ENCODE measurements at places on chromosomes 11 and 22.

DNA sequence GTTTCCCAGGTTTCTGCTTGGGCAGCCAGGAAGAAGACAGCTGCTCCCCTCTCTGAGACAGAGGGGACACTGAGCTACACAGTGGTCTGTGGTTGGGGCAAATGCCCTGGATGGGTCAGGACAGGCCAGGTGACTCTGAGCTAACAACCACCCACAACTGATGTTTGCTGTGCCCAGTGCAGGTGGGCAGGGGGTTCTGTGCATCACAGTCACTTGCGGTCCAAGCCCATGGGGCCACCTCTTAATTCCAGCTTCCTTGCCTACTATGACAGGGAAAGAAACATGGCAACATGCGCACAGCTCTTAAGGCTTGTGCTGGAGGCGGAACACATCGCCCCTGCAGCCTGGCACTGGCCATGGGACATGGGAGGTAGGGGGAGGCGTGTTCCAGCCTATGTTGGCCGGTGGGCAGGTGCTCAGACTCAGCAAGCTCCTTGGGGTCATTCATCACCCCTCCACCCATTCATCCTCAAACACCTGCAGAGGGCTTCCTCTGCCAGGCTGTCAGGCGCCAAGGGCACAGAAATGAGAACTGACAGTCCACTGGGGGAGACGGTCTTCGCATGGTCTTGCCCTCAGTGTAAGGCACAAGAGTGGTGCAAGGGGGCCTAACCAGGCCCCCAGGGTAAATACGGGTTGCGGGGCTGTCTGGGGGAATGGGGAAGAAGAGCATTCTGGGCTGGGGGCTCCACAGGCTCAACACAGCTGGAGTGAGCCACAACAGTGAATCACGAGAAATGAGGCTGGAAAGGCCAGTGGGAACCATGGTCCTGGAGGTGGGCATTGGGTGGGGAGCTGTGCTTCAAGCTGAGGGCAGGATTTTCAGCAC is 55.6 kb downstream of the ARFGAP3 start:
- DNase-seq = no peak

DNA sequence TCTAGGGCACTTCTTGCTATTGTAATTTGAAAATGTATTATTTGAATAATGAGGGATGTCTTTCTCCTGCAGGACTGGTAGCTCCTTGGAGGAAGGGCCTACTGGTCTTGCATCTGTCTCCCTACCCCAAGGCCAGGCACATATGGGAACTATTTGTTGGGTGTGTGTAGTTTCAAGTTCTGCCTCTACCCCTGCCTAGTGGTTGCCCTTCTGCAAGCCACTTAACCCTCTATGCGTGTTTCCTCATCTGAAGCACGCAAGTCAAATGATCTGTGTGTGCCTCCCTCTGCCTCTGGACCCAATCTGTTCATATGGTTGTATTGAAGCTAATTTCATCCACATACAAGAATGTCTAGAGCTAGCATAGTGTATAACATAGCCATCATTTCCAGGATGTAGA is 67.0 kb downstream of the WNT11 start:
- no peak for DNase-seq

DNA sequence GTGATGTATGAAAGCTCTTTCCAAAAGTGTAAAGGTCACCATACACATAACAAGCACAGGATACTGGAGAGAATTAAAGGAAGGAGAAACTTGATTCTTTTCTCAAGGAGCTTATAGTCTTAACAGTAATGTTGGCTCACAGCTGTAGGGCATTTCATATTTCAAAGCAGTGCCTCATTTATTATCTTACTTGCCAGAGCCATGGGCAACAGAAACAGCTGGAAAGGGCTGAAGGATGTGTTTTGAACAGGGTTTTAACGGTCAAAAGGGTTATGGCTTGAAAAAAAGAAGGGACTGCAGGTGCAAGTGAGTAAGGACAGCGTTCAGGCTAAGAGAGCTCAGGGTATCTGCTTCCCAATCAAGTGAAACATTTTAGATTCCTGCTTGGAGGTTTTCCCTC is 2.7 kb upstream of the GRAMD1B start:
- no peak for DNase-seq

GRCh38 chr22:37416827-37417226 is 10.5 kb downstream of the ELFN2 start:
- DNase-seq = peak; percentile 43

DNA sequence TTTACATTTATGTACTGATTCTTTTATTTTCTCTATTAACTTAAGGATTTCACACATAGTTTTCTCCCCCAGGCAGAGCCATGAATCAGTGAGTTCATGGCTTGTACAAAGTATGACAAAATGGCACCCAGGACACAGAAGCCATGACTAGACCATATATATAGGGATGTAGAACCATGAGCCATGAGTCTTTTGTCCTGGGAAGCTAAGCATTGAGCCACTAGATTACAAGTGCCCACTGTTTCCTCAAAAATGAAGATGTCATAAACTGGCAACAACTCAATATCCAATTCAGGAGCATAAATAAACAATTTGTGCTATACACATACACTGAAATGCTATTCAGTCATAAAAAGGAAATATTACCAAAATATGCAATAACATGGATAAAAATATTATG is 36.2 kb downstream of the CARD18 start:
- no peak for DNase-seq

DNA sequence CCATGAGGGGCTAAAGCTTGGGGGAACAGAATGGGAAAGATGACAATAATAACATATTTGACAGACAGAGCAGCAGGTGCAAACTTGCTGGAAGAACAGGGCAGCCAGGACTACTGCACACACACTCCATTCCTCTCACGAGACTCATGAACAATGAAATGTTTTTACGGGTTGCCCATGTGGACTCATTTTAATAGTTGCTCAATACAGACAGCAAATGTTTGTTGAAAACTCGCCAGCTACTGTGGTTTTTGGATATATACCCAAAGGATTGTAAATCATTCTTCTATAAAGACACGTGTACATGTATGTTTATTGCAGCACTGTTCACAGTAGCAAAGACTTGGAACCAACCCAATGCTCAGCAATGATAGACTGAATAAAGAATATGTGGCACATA is 10.3 kb downstream of the SYT13 start:
- DNase-seq = no peak

DNA sequence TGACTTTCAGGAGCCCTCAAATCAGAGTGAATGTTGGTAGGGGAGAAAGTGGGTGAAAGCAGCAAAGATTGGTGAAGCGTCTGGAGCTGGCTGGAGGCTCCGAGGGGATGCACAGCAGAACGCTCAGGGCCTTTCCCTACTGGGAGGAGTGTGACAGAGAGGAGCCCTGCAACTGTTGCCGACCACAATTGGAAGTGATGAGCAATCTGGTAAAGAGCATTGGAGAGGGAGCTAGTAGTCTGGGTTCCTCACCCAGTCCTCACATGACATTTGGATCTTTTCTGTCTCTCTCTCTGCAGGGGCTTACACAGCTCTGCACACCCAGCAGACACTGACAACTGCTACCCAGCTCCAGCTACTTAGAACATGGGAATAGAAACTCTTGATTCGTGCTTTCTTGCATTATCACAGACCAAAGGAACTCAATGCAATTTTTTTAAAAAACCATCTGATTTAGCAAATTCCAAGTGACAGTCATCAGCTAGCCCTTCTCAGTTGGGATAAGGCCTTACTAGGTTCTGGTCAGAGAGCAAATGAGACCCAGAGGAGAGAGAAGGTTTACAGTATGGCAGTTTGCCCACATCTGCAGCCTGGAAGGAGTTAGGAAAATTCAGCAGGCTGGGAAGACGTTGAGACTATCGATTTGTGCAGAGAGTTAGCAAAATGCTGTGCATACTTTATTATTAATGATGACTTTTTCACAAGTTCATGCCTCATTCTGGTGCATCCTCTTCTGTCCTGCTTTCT is 278.0 kb upstream of the PLET1 start:
- no peak for DNase-seq

DNA sequence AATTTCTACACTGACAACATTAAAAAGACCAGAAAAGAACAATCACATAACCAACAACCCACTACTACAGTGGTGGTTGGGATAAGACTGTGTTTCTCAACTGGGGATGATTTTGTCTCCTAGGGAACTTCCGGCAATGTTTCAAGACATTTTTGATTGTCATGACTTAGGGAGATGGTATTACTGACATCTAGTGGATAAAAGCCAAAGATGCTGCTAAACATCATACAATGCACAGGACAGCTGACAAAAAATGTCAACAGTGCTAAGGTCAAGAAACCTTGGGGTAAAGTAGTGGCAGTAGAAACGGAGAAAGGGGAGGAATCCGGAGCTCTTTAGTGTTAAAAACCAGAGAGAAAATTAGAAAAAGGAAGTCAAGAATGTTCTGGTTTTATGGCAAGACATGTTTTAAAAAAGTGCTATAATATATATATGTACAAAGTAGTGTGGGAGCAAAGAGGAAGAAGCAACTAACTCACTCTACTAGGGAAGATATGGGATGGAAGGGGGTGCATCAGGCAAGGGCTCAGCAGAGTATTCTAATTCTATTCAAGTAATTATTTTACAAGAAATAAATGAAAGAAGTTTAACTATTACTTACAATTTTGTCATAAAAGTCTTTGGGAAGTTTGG is 37.2 kb downstream of the CKAP5 start:
- no peak for DNase-seq

GRCh38 chr22:42321908-42322561 is 51.6 kb upstream of the TCF20 start:
- no peak for DNase-seq

- no peak for DNase-seq
Measured at GRCh38 chr11:77619576-77620198, 17.9 kb downstream of the CLNS1A start.

DNA sequence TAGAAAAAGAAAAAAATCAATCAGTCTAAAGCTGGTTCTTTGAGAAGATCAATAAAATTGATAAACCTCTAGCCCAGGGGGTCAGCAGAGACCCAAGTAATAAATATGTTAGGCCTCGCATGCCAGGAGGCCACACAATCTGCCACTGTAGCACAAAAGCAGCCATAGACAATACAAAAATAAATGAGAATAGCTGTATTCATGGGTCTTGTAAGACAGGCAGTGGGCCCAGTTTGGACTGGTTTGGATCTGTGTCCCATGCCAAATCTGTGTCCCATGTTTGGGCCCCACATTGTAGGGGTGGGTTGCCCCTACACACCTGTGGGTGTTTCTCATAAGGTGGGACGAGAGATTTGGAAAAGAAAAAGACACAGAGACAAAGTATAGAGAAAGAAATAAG is 6.6 kb upstream of the PLAAT4 start:
- no peak for DNase-seq

DNA sequence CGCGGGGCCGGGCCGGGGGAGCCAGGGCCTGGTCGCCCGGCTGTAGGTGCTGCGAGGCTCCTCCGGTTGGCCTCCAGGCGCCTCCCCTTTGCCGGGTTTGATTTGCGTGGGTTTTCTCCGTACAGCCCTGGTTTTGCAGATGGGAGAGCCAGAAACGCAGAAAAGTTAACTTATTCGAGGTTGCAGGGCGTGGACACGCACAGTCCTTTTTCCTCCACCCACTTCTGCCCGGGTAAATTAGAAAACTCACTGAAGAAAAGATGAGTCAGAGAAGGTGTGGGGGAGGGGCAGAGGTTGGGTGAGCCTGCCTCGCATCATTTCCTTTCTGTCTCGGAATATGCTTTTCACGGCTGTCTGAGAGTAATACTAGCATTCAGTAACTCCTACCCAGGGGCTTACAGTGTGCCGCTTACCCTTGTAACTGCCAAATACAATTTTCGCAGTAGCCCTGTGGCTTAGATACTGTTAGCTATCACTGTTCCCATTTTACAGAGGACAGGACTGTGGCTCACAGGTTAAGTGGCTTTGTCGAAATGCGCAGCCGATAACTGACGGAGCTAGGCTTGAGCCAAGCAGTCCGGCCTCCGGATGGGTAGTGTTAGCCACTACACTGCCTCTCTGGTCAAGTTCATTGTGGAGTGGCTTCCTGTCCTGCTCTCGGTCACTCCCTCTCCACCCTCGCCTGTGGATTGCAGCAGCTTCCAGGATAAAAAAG is 812 bp downstream of the FADD start:
- DNase-seq = no peak

DNA sequence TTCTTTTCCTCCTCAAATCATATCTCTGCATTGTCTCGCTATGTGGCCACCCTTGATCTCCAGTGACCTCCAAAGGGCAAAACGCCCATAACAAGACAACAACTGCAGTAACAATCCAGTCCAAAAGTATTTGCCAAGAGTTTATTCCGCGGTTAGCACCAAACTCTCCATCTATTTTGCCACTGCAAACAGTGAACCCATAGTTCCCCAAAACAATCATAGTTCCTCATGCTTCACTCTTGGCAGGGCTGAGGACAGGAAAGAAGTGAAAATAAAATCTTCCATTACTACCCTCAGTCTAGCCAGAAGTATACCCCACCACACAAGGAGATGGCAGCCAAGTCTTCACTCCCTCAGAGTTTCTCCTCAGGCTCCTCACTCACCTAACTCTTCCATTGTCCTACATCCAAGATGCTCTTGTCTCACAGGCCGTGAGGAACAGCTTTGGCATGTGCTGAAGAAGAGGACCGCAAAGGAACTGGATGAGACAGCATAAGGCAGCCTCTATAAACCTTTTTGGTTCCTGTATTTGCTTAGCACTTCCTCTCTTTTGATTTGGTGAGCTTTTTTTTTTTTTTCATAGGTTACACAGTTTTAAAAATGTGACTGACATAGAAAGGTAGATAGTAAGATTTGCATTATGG is at the start of gene LPXN:
LPXN (minus strand) TSS at position 480 of the 644 bp plus-strand sequence; CDS start at position 396, 84 bp downstream.
- no peak for DNase-seq

- DNase-seq = no peak
Measured at GRCh38 chr11:4102711-4103110, 8.1 kb downstream of the RRM1 start.

GRCh38 chr11:82092904-82093303 is 640.8 kb downstream of the FAM181B start:
- DNase-seq = no peak

- DNase-seq = no peak
Measured at GRCh38 chr11:126186708-126187529, 24.5 kb downstream of the RPUSD4 start.

GRCh38 chr22:48873191-48873520 is 954.5 kb downstream of the BRD1 start:
- no peak for DNase-seq

DNA sequence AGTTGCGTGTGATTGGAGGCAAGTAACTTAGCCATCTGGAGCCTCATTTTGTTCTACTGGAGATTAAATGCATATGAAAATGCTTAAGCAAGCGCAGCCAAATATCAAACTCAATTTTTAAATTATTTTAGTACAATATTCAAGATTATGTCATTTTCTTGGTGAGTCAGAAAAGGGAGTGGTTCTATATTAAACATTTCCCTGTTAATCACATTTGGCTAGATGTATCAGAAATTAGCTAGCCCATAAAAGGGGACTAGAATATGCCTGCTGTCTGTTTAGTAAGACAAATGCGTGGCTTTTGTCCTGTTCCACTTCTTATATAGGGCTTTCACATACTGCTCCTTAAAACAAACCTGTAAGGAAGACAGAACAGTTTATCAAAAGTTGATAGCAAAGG is 35.0 kb upstream of the BMAL1 start:
- no peak for DNase-seq
